ENCODE measurements at places on chromosomes 5 and 9.

- DNase-seq: no peak
These were observed 119.8 kb downstream of the AUH start for GRCh38 chr9:91241909-91242308.

DNA sequence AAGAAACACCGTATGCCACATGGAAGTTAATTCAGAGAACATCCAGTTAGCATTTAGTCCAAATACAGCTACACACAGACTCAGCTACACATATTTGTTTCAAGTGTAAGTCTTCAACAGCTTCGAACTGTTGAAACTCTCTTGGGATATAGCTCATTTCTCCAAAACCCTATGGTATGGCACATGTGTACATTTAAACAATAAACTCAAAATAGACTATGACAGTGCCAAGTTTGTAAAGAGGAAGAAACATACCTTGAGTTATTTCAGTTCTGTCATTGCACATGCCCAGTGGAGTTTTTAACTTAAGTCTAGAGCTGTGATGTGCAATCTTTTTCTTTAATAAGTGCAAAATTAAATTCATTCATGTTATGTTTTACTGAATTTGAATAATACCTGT, 155.1 kb upstream of the RAI14 start:
- DNase-seq: no peak

GRCh38 chr9:132008855-132009812, 70.5 kb downstream of the MED27 start:
- DNase-seq: no peak

- DNase-seq: no peak
These were observed 41.1 kb upstream of the PLPP6 start for GRCh38 chr9:4620881-4621555.

DNA sequence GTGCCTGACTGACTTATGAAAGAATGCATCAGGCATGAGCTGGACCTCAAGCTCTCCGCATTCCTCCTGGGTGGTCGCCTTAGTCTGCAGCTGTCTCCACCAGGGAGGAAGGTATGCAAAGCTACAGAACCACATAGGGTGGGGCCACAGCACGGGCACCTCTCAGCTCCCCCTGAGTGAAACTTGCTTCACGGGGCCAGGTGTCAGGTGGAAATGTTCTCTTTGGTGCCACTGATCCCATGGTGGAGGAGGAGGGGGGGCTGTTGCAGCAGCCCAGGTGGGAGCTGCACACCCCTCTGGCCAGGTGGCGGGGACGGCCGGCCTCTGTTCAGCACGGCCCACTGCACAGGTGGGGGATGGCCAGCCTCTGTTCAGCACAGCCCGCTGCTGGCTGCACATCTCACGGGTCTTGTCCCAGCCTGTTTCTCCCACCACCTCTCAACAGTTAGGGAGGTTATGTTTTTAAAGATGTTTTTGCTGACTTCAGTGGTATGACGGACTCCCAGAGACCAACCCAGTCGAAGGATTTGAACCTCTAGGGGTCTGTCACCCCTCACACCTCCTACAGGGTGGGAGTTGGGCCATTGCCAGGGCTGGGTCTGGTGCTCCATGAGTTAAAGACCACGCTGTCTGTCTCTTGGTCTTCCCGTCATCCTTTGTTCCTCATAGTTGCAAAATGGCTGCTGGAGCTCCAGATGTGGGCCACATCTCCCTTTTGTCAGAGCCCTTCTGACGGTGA, 34.3 kb downstream of the MRPL36 start:
- DNase-seq: no peak

DNA sequence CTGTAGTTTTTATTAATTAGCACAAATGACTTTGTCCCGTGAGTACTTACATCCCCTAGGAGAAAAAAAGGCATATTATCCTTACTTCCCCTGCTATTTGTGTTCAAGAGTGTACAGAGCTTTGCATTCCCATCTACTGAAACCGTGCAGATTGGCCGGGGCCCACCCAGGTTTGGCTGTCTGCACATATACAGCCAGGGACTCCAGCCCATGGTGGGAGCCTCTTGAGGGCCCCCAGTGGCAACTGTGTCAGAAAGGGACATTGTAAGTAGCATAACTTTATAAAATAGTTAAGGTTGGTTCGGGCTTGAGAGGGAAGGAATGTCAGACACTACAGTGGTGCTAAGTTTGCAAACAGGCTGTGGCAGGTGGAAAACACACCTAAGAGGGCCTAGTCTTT, 24.7 kb downstream of the PHF2 start:
- DNase-seq: peak; percentile 39

- no peak for DNase-seq
These were observed 671.4 kb downstream of the NR2F1-AS1 start for GRCh38 chr5:92909602-92909962.

DNA sequence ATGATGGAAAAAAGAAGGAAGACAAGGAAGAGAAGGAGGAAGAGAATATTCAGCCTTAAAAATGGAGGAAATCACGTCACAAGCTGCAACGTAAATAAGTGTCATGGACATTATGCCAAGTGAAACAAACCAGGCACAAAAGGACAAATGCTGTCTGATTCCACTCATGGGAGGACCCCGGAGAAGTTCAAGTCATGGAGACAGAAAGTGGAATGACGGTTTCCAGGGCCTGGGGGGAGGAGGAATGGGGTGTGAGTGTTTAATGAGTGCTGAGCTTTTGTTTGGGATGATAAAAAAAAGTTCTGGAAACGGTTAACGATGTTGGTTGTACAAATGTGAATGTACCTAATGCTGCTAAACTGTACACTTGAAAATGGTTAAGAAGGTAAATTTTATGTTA, 439.5 kb downstream of the GADD45G start:
- no peak for DNase-seq

GRCh38 chr9:94703488-94704140, 22.9 kb upstream of the AOPEP start:
- no peak for DNase-seq

- no peak for DNase-seq
These were observed 264.4 kb upstream of the MSX2 start for GRCh38 chr5:174459832-174460448.

- no peak for DNase-seq
These were observed 68.6 kb upstream of the DPYSL3 start for GRCh38 chr5:147578228-147579024.

- no peak for DNase-seq
These were observed 9.5 kb downstream of the KCNV2 start for GRCh38 chr9:2726650-2727340.

DNA sequence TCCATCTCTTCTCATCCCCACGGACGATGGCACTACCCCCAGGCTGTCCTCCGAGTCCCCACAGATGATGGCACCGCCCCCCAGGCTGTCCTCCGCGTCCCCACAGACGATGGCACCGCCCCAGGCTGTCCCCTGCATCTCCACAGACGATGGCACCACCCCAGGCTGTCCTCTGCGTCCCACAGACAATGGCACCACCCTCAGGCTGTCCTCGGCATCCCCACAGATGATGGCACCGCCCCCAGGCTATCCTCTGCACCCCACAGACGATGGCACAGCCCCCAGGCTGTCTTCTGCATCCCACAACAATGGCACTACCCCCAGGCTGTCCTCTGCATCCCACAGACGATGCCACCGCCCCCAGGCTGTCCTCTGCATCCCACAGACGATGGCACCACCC, 57.4 kb upstream of the PTCH1 start:
- DNase-seq: no peak

DNA sequence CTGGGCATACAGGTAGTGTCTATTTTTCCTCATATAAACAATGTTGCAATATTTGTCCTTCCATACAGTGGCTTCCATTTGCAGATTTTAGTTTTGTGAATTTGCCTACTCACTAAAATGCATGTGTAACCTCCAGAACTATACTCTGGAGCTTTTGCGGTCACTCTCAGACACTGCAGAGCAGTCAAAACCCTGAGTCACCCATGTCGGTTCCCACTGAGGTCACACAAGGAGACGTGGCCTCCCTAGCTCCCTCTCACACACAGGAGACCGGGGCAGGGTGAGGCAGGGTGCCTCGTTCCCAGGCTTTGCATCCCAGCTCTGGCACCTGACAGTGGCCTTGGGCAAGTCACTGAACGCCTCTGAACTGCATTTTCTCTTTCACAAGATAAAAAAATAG, 55.5 kb upstream of the ZNF354A start:
- DNase-seq: no peak

DNA sequence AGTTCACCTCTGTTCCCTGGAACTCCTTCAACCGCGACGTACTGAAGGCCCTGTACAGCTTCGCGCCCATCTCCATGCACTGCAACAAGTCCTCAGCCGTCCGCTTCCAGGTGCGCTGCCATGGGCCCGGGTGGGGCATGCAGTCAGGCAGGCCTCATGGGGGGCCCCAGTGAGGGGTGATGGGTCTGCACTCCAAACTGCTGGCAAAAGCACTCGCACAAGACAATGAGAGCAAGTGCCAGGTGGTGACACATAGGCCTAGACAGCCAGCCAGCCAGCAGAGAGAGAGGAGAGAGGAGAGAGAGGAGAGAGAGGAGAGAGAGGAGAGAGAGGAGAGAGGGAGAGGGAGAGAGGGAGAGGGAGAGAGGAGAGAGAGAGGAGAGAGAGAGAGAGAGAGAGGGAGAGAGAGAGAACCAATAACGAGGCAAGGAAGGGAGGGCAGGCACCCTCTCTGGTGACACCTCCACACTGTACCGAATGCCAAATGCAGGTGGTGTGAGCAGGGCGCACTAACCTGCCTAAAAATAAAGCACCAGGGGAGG, 21.0 kb downstream of the DBH start:
- DNase-seq: no peak

- no peak for DNase-seq
These were observed 12.1 kb upstream of the DMAC1 start for GRCh38 chr9:7811677-7812076.

DNA sequence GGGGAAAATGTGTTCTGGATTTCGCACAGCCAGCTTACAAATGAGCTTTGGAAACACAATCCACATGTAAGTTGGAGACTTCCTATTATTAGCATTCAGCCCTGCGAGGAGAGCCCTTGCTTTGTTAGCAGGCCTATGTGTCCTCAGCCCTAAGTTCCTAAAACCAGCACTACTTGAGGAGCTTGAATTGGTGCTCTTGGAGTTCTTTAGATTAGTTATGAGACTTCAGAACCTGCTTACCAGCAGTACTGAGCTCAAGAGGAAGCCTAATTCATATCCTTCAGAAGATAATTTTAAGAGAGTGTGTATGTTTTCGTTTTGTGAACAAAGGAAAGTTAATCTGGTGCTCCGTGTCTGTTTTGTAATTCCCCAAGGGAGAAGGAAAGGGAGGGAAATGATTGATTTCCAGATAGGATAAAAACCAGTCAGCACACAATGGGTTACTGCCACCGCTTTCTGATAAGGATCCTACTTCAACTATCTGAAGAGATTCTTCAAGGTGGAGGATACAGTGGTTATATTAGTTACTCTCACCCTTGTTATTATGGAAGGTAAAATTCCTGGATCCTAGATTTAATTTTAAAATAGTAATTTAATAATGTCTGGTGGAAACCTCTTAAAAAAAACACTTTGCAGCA, 35.2 kb downstream of the PIK3R1 start:
- DNase-seq: no peak

- peak; percentile 57 for DNase-seq
These were observed 110.3 kb upstream of the PTCH1 start for GRCh38 chr9:95626885-95627558.

GRCh38 chr5:35233121-35233520, 2.8 kb upstream of the PRLR start:
- DNase-seq: no peak

DNA sequence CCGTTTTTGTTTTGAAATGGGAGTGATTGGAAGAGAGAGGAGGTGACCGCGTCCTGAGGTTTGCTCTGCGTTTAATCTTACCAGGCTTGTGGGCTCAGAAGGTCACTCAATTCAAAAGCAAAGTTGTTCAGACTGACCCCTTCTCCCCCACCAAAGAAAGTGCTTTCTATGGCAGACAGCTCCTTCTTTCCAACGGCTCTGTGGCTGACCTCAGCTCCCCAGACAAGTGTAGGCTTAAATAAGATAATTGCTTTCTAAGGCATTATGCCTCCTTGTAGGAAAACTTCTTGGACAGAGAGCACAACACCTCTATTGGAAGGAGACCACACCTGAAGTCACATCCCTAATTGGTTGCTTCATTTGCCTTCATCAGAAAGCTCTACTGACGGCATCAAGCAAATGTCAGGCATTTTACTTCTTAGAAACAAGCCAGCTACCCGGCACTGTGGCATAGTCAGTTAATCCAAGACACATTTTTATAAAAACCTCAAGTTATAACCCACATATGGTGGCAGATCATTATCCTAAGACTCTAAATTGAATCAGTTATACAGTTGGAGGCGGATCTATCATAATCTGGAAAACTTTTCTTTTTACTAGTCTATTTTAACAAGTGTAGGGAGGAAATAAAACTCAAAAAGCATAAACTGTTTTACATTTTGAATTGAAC, 94.9 kb downstream of the TMEM174 start:
- no peak for DNase-seq

- DNase-seq: no peak
These were observed 794.0 kb downstream of the EFNA5 start for GRCh38 chr5:106876665-106877194.

DNA sequence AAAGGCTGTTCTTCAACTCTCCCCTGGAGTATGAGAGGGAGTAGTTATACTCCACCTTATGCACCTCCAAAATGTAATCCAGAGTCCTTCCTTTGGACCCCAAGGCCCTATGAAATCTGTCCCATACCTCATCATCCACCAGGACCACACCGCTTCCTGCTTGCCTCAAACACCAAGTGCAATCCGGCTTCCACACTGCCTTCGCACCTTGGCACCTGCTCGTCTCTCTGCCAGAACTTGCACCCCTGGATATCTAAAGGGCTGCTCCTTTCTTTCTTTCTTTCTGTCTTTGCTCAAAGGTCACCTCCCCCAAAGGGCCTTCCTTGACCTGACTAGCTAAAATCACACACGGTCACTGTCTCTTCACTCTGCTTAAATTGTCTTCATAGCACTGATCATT, 63.9 kb upstream of the SHB start:
- DNase-seq: no peak

DNA sequence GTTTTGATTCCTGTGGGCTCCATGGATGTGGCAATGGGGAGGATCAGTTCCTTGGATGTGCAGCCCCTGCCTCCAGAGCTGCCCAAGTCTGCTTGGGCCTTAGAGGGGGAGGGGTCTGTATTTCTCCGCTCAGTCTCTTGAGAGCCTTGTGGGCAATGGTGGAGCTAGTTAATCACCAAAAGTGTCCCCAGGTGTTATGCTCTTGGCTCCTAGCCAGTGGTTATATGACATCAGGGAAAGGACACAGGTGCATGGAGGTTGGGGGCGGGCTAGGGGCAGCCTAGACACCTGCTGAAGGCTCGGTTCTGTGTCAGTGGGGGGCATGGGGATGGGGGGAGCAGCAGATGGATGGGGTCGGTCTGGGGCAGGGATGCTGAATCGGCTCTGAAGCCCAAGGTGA, 12.4 kb upstream of the ARAP3 start:
- no peak for DNase-seq

DNA sequence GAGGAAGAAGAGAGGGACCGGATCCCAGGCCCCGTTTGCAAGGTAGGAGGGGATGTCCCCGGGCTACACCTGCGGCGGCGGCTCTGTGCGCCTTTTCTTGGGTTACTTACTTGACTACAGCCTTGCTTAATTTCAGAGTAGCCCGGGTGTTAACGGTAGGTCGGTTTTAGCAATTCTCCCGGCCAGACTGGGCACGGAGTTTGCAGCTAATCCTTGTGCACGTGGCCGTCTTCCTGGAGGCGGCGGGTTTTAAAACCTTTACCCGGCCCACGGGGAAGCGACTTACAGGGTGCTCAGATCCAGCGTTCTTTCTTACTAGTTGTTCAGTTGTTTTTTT, 313 bp downstream of the BRIX1 start:
- no peak for DNase-seq

All from activated CD8-positive, alpha-beta memory T cell treated with anti-CD3 and anti-CD28 coated beads, Interleukin-2, amount 50 U/mL, for 48 hours (primary cell).